ENCODE measurements at places on chromosomes 13 and 19.

GRCh38 chr13:58329746-58330145 is 698.2 kb downstream of the PCDH17 start:
- no peak for DNase-seq

GRCh38 chr19:6890938-6891337 is 3.6 kb downstream of the ADGRE1 start:
- DNase-seq = peak; percentile 27

DNA sequence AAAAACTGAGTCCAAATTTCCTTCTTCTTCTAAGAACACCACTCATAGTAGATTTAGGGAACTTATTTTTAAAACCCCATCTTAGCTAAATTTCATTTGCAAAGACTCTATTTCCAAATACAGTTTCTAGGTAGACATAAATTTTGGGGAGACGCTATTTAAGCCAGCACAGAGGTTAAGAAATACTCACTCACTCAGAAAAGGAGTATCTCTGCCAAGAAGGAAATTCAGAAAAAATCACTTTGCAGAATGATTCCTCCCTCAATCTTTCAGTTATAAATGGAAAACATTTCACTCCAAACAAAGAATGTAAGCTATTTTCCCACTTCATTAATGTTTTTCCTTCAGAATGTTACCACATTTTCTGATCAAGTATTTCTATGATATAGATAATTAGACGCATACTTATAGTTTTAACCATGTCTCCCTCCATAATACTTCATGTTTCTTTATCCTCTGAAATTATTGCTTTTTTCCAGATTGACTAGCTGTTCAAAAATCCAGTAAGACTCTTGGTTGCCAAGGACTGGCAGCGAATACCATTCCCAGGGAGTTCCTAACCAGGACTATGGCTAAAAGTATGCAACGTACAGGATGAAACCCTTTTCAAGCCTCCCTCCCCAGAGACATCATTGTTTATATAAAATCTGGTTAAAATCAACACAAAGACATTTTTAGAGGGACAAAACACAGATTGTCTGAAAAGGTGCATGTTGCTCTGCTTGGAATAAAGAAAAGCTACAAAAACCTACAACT is 52.5 kb upstream of the RXFP2 start:
- no peak for DNase-seq

DNA sequence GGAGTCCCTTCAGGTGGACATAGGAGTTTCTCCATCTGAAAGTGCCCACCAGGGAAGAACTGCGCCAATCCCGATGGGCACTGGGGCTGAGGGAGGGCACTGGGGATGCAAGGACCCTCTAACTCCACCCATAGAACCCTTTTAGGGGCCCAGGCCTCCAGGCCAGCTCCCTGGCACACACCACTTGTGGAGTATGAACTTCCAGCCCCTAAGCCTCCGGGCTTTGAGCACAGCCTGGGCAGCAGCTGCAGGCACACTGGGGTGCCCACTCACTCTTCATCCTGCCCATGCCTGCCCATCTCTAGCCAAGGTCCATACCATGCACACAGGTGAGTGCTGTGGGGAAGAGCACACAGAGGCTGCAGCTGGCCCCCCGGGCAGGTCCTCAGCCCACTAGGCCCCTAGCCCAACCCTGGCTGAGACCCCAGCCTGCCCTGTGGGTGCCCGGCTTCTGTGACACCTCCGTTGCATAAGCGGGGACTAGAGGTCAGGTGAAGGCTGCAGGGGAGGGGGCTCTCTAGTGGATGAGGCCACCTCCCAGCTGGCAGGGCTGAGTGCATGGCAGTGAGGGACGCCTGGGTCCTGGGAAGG is 14.6 kb upstream of the SLC7A10 start:
- DNase-seq = no peak

DNA sequence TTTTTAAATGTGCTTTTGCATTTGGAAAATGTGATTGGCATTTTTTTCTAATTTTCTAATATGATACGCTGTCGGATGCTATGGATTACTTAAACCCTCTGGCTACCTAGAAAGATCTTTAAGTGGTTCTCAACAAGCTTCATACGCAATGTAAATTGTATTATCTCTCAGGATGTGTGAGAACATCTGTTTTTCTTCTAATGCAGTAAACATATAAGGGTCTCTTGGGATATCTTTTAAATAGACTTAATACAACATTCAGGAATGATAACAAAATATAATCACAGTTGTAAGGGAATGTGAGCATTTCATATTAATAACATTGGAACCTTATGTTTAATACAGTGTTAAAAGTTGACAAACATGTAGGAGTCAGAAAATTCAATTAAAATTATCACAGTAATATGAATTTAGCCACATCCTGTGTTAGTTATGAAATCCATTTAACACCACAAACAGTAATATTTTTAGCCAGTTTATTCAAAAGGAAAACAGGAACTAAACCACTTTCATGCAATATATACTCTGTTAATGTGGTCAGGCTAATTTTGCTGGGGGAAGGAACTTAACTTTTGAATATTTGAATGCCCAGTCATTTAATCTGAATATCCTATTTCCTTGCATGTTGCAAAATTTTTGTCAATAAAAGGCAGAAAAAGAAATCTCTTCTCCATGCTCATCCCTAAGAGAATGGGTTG is 15.0 kb upstream of the ALOX5AP start:
- no peak for DNase-seq

DNA sequence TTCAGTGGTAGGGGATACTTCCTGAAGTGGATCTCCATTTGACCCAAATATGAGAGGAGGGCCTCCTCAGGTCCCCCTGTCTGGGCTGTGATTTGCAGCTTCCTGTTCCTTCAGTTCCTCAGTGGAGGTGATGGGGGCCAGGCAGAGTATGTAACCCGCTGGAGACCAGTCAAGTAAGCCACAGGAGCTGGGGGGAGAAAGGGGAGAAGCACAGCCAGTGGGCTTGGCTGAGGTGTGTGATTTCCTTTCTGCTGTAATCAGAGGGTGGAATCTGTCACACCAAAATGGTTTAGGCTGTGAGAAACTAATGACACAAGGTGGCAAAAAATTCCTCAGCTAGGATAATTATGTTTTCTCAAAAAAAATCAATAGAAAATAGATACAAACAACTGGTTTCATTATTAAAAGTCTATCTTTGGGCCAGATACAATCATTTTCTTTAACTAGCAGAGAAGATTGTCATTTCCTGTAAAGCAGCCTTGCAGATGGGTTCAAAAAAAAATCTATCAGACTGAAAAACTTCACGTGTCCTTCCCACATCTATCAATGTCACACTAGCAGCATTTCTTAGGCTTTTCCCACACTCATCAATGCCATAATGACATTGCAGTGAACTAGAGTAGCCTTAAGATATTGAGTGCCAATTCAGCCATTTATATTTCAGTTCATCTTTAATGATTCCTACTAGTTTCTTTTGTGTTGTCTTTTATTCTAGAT is 1660.3 kb downstream of the EFNB2 start:
- DNase-seq = no peak

DNA sequence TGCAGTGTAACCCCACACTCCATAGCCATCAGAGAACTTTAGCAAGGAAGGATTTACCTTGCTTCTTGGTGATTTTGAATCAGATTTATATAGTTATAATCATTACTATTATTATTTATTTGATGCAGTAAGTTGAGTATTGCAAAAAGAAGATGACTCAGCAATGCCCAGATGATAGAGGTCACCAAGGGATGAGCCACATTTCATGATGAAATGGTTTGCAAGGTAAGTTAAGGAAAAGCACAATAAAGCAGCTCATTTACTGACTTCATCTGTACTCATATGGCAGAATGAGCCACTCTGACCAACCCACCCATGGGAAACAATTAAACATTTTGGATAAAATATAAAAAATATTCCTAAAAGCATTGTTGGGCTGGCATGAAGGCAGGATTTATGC is 59.1 kb downstream of the AKAP11 start:
- DNase-seq = no peak

DNA sequence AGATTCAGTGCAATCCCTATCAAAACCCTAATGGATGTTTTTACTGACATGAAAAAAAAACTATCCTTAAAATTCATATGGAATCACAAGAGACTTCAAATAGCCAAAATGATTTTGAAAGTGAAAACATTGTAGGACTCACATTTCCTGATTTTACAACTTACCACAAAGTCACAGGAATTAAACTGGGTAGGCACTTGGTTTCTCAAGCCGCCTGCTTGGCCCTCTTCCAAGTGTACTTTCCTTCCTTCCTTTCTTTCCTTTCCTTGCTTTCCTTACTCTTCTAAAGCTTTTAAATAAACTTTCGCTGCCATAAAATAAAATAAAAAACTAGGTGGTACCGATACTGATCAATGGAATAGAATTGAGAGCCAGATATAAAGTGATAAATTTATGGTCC is 21.0 kb upstream of the CD33 start:
- DNase-seq = no peak

DNA sequence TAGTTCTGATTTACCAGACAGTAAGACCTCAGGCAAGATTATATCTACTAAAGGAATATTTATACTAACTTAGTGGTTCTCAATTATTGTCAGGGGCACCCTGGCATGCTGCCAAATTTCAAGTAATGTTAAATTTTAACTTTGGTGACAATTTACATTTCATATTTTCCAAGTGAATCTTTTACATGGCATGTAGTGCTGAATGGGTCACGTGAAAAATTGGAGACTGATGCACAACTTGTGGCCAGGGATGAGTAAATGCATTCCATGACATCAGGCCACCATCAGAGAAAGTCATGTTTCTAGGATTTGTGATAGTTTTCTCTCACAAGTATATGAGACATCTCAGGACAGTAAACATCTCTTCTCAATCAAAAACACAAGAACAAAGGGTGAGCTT is 202.6 kb upstream of the SOX21 start:
- no peak for DNase-seq

- no peak for DNase-seq
Observed at GRCh38 chr19:49856574-49857021, 5.6 kb downstream of the PTOV1 start.

- DNase-seq = no peak
Observed at GRCh38 chr13:20461860-20462532, 63.7 kb downstream of the CRYL1 start.

DNA sequence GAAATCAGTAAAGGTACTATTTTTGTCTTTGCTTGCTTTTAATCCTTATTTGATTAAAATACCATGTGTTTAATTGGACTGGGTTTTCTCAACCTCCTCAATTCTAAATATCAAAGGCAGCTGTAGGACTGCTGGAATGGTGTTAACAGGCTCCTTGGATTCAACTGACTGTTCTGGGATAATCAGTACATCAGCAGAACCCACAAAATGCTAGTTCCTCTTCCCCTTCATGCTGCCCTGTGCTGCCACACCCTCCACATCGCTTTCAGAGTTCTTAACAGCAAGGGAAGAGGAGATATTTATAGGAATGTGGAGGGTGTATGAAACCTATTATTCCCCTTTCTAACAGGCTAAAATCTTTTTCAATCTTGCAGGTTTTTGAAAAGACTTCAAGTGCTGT is 82.4 kb downstream of the KCTD12 start:
- DNase-seq = no peak

DNA sequence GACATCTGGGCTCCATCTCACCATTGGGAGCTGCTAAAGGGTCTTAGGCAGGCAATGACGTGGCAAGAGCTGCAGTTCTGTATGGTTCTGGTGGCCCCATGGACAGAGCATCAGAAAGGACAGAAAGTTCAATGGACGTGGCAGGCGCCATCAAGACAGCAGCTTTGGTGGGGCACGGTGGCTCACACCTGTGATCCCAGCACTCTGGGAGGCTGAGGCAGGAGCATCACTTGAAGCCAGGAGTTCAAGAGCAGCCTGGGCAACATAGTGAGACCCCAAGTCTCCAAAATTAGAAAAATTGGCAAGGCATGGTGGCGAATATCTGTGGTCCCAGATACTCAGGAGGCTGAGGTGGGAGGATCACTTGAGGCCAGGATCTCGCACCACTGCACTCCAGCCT is 9.5 kb downstream of the EVI5L start:
- DNase-seq = no peak

DNA sequence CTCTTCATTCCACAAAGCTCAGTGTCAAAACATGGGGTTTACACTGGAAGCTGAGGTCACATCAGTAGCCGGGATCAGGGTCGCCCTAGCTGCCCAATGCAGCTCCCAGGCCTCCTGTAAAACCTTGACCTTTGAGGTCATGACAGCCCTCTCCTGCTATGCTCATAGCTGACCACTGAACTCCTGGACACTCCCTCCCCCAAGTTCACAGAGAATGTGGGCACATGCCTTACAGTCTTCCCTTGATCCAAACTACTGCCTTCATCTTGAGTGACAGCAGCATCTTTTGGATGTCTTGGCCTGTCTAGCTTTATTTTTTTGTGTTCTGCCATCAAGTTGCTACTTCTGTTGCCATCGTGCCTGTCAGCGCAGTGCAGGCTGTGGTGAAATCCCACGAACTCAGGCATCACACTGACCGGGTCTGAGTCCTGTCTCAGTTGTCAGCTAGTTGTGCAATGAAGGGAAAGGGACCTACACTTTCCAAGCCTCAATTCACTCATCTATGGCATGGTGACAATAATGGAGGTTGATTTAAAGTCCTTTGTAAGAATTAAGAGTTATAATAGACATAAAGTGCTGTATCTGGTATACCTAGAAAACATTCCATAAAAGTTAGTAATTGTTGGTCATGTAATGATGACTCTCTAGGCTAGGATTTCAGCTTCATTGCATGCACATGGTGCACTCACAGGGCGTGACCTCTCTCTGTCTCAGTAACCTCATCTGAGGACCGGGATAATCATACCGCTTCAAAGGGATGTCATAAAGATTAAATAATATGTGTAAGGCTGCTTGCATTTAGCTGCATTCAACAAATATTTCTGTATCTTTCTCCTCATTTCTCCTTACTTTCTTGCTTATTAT is 16.4 kb upstream of the ALOX5AP start:
- DNase-seq = no peak

DNA sequence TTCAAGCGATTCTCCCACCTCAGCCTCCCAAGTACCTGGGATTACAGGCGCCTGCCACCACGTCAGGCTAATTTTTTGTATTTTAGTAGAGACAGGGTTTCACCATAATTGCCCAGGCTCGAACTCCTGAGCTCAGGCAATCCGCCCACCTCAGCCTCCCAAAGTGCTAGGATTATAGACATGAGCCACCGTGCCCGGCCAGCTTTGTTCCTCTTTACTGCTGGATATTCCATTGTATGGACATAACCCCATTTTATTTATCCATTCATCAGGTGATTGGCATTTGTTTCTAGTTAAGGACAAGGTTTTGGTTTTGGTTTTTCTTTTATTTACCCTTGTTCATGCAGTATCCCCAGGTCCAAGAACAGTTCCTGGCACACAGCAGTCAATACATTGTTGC is 4.1 kb upstream of the RPS9 start:
- DNase-seq = no peak

DNA sequence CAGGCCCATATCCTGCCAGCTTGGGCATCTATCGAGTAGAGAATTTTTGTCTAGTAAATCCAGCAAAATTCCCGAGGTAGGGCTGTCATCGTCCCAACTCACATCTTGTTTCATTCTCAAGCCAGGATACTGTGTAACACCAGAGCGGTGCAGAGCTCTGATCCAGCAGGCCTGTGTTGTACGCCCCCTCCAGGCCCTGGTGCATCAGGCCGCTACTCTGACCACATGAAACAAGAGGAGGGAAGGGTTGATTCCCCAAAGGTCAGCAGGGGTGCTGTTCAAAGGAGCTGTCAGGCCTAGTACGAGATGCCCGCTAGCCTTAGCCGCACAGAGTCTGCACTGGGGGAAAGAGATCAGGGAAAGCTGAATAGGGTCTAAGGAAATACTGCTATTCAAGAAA is 276.0 kb downstream of the SLC7A1 start:
- DNase-seq = no peak

Measured in CD4-positive, alpha-beta T cell (primary cell).